ENCODE measurements at places on chromosomes 7 and 10.

DNA sequence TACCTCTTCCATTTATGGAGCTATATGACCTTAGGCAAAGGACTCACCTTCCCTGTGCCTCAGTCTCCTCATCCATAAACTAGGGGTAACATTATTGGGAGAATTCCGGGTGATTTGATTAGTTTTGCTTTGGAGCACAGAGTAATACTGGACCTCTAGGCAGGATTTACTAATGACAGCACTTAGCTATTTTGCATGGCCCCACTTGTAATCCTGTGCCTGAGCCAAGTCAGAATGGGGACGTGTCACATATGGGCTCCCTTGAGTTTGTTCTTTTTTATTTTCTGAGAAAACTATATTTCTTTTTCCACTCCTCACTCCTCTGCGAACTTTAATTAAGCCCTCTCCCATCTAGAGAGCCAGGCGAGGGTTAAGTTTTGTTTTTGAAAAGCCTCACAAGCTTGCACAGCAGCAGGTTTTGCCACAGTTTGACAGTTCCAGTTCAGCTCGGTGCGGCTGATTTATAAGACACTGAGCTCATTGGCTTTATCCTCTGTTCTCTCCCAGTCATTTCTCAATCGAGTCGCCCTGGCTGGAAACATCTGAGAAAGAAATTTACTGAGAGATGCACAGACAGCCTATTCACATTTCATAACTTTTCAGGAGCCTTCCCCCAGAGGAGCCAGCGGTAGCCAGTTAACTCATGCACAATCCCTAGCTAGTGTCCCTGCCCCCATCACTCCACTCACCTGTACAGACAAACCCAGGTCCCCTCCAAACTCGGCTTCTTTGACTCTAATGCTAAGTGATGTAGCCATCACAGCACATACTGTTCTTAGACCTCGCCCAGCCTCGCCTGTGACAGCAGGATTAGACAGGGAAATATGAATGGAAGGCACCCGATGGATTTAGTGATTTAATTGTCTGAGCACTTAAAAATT lies 441.9 kb upstream of the NPVF start:
- DNase-seq: no peak

- DNase-seq: peak; percentile 14
Observed at GRCh38 chr7:31695859-31696614, 9.0 kb downstream of the PPP1R17 start.

DNA sequence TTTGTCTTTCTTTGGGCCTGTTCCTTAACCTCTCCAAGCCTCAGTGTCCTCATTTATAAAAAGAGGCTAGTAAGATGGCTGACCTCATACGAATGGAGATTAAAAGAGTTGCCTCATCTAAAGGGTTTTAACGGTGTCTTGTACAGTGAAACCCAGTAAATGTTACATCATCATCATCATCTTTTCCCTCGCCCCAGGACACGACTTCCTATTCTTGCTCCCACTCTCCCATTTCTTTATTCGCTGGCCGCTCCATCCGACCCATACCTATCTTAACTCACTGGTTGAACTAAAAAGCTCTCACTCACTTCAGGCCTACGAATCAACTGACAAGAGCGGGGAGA lies 554 bp downstream of the FRA10AC1 start:
- DNase-seq: peak; percentile 21

DNA sequence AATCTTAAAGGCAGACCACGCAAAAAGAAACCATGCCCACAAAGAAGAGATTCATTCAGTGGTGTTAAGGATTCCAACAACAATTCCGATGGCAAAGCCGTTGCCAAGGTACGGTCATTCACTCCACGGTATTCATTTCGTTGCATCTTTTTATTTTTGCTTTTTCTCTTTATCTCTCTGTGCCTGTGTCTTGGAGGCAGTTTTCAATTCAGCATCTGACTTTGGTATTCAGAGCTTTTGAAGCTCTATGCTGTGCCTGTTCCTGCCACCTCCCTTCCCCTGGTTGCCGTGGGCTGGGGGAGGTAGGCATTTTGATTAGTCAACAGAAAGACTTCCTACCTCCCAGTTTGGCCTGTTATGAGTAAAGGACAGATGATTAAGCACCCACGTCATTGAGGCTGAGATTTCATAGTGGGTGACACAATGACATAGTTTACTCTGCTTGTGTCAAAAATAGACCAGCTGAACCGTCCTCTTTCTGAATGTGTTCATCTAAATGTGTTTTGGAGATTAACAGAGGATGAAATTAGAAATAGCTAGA lies 149.5 kb downstream of the ARID5B start:
- peak; percentile 91 for DNase-seq

DNA sequence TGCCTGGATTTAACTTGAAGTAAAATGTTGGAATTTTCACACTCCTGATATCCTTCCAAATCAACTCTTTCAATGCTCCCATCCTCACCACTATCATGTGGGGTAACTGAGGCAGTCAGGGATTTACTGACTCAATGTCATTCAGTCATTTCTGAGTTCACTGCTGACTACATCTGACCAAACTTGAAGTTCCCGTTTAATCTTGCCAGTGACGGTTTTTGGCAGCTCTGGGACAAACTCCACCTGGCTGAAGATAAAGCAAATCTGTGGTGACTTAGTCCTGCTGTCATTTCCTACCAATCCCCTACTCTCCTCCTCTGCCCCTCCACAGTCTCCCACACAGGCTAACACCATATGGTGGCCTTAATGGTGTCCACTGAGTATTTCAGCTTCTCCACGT lies 22.7 kb upstream of the ACSM6 start:
- no peak for DNase-seq

DNA sequence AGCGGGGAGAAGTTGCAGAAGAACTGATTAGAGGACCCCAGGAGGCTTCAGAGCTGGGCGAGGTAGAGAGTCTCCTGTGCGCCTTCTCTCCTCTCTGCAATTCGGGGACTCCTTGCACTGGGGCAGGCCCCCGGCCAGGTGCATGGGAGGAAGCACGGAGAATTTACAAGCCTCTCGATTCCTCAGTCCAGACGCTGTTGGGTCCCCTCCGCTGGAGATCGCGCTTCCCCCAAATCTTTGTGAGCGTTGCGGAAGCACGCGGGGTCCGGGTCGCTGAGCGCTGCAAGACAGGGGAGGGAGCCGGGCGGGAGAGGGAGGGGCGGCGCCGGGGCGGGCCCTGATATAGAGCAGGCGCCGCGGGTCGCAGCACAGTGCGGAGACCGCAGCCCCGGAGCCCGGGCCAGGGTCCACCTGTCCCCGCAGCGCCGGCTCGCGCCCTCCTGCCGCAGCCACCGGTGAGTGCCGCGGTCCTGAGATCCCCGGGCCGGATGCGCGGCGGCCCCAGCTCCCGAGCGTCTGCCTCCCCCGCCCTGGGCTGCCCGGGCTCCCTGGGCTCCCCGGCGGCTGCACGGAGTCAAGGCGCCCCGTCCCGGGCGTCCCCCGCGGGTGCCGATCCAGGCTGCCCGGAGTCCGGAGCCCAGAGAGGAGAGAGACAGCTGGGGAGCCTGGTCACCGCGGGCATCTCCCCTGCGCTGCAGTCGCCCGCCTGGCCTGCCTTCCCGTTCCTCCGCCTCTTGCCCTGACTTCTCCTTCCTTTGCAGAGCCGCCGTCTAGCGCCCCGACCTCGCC lies at the start of gene PLAU:
PLAU (plus strand) TSS at position 369 of the 789 bp plus-strand sequence. CDS start 424 bp downstream, outside the sequence.
- DNase-seq: peak; percentile 69

GRCh38 chr10:6739530-6740174 lies 159.6 kb upstream of the PRKCQ start:
- no peak for DNase-seq

DNA sequence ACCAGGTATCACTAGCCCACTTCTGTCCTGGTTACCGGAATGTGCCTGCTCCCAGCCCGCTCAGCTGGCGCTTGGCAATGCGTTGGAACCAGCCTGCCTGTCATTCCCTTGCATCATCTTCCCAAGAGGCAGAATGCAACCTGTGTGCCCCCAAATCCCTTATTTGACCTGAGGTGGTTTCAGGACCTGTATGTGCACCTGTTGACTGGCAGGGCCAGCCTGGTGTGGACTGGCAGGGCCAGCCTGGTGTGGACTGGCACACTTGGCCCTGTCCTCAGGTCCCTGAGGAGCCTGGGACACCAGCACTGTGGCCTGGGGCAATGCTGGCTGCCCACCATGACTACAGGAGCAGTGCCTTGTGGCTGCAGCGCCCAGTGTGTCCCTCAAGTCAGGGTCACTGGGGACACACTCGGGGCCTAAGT lies 38.2 kb downstream of the ZNF467 start:
- DNase-seq: no peak

DNA sequence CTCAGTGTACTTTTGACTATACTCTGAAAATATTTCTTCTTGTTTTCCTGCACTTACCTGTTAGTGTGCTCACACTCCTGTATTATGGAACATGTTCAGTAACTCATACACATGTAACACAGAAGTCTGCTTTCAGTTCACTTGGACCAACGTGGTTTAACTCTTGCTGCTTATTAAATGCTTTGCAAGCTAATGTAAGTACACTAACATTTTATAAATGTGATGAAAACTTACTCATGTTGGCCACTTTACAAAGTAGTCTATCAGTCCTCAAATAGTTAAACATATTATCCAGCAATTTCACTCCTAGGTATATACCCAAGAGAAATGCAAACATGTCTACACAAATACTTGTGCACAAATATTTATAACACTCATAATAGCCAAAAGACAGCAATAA lies 98.4 kb downstream of the UBE2H start:
- no peak for DNase-seq
